Activated CD8-positive, alpha-beta T cell treated with anti-CD3 and anti-CD28 coated beads for 36 hours (primary cell): ENCODE measurements at places on chromosomes 7 and 10. TPM values are rescaled to one million over a fixed set of nuclear protein-coding genes. Genes with fewer than 3 reads are reported as not detected.

Gene PILRA
- 6.6 TPM for total RNA-seq

Gene UCN3
- not detected for total RNA-seq

Gene C10orf67
- 0.25 TPM for total RNA-seq

Gene SPAM1
- not detected for total RNA-seq

Gene TAS2R4
- 0.43 TPM for total RNA-seq

DNA sequence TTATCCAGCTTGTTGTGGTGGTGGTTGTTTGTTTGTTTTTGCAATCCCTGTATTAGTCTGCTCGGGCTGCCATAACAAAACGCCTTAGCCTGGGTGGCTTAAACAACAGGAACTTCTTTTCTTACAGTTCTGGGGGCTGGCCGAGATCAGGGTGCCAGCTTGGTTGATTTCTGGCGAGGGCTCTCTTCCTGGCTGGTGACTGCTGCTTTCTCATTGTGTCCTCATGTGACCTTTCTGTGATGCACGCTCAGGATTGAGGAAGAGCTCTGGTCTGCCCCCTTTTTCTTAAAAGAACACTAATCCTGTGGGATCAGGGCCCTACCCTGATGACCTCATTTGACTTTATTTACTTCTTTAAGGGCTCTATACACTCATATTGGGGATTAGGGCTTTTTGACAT lies 107.1 kb upstream of the NRP1 start:
- DNase-seq: no peak

DNA sequence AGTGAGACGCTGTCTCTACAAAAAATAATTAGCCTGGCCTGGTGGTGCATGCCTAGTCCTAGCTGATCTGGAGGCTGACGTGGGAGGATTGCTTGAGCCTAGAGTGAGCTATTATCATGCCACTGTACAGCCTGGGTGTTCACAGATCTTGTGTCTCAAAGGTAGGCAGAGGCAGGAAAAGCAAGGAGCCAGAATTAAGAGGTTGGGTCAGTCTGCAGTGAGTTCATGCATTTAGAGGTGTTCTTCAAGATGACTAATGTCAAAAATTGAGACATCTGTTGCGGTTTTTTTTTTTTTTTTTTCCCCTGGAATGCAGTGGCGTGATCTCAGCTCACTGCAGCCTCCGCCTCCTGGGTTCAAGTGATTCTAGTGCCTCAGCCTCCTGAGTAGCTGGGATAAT lies 5.4 kb downstream of the PPIA start:
- no peak for DNase-seq

GRCh38 chr7:80014511-80014910 lies 120.1 kb upstream of the GNAI1 start:
- DNase-seq: no peak

DNA sequence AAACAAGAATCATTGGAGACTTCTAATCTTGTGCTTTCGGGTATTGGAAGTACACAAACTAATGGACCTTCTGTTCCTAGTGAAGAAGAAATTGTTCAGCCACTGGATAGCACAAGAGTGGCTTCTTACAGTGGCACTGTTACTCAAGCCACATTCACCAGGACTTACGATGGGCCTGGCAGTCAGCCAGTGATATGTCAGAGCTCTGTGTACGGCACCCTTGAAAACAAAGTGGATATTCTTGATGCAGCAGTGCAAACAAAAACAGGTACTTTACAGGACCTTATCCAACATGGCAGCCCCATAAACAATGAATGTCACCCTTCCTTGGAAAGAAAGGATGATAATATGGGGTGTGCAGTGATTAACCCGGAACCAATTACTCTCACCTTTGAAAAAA lies 61.6 kb downstream of the TASOR2 start:
- DNase-seq: no peak

DNA sequence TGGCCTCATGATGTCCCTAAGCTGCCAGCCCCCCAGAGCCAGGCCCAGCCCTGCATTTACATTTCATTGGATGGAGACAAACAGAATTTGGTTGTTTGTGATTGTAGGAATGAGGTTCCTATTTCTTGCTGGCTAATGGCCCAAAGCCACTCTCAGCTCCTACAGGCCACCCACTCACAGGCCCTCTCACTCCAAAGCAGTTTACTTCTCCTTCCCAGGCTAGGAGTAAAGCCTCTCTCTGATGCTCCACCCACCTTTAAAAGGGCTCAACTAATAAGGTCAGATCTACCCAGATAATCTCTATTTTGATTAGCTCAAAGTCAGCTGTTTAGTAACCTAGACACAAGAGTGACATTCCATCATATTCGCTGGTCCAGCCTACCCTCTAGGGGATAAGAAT lies 11.2 kb upstream of the CUZD1 start:
- DNase-seq: no peak

- DNase-seq: no peak
Observed at GRCh38 chr10:78416031-78417011, 382.7 kb downstream of the RPS24 start.

- DNase-seq: no peak
Observed at GRCh38 chr7:8515640-8516185, 82.3 kb downstream of the NXPH1 start.
